Cortex of kidney (tissue), 1 donor: ENCODE measurements at places on chromosomes 2 and 18.

GRCh38 chr2:55168221-55169154 lies 63.6 kb downstream of the CLHC1 start:
- DNase-seq: no peak

GRCh38 chr18:74563999-74564398 lies 29.7 kb downstream of the CNDP1 start:
- DNase-seq: no peak

GRCh38 chr2:208265371-208265800 lies 669 bp upstream of the PIKFYVE start:
- no peak for DNase-seq

GRCh38 chr2:167827352-167828097 lies 419.9 kb downstream of the STK39 start:
- DNase-seq: no peak

DNA sequence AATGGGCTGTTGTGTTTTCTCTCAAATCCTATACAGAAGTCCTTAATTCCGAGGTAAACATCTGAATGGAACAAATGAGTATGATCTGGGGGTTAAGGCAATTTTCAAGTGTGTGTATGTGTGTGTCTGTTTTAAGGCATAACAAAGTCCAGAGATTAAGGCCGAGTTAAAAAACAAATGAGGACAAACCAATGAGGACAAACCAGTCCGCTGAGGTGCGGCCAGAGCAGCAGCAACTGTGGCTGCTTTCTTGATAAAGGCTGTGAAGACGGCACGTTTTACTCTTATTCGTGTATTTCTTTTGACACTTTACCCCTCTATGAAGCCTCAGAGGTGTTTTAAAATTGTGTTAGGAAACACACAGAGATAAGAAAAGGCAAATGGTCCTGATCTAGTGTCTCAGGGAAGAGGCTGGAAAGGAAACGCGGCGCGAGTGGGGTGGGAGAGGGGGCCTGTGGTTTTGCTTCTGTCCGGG lies 495 bp upstream of the GULP1 start:
- no peak for DNase-seq

GRCh38 chr18:60267391-60268058 lies 105.0 kb downstream of the MC4R start:
- DNase-seq: no peak

GRCh38 chr2:85672456-85672855 lies 4.5 kb upstream of the SFTPB start:
- DNase-seq: no peak

DNA sequence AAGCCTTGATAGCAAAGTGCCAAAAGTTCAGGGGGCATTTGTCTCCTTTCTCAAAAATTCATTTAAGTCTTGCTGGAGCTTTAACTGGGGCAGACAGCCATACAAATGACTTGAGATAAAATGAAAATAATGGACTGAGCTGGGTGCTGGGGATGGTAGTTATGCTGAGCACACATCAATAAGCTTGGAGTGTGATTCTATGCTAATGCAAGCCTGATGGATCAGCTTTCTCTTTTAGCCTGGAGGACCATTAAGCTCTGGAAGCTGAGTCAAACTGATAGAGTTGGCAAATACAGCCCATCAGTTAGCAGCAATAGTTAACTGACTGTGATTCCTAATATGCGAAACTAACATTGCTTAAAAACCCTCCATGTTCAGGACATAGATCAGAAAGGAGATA lies 98.0 kb downstream of the CAMKMT start:
- DNase-seq: no peak

DNA sequence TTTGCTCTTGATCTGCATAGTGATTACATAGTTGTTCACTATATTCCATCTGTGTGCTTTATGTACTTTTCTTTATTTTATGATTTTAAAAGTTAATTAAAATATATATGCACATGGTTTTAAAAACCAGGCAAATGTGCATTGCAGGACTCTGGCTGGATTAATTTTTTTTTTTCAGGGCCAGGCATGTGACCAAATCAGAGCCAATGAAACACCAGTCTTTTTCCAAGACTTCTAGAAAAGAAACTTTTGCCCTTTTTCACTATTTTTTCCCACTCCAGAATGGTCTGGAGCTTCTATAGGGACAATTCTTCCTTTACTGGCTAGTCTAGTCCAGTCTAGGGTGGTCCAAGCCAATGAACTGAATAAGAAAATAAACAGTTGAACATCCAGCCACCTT lies 198.1 kb upstream of the FBXO11 start:
- DNase-seq: no peak

GRCh38 chr2:210072922-210073509 lies 70.6 kb downstream of the RPE start:
- DNase-seq: no peak

DNA sequence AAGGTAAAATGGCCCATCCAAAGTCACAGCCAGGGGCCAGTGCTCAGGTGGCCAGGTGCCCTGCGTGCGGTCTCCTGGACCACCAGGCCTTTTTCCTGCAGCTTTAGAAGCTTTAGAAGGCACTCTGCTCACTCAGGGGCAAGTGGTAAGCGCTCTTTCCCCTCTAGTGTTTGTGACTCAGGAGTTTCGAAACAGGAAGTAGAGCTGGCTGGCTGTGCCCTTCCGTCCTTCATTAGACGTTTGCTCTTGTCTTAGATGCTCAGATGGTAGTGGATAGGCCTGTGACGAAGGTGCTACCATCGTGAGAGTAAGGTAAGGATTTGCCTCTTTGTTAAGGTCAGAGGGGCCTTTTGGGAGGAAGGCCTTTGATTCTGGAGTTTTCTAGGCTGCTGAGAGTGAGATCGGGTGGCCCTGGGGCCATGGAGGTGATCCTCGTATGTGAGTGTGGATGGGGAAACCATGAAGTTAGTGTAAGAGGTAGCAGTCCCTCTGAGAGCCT lies at the start of gene CASP8:
TSS of gene CASP8 (plus strand) at position 235 of the 499 bp plus-strand sequence. CDS start 5,951 bp downstream, outside the sequence.
- DNase-seq: no peak

- DNase-seq: no peak
These were observed 209.3 kb downstream of the AKAIN1 start for GRCh38 chr18:4987452-4988405.

- no peak for DNase-seq
These were observed 15.7 kb downstream of the GPC1 start for GRCh38 chr2:240451108-240451611.
